Regular cardiac myocyte (primary cell): ENCODE measurements at places on chromosomes 7 and 10. TPM values are rescaled to one million over a fixed set of nuclear protein-coding genes. Genes with fewer than 3 reads are reported as not detected.

Gene FAM25A
- total RNA-seq = not detected in 2 replicates

Gene BAG3
- total RNA-seq = 9.0 and 24.9 TPM in 2 replicates

Gene SLC26A3
- total RNA-seq = not detected in 2 replicates

Gene RFC2
- total RNA-seq = 10.1 and 45.2 TPM in 2 replicates

Gene TLL2
- total RNA-seq = 0.19 and 0.28 TPM in 2 replicates

Gene ITGA8
- 16.9 and 84.6 TPM in 2 replicates for total RNA-seq

Gene HPSE2
- not detected in 2 replicates for total RNA-seq

Gene NAT16
- not detected in 2 replicates for total RNA-seq

Gene STK31
- total RNA-seq = under 0.01 TPM in 2 replicates

Gene ZNF92
- total RNA-seq = 5.9 and 9.2 TPM in 2 replicates

Gene FBXO24
- total RNA-seq = 0.28 and 0.77 TPM in 2 replicates

Gene VSTM4
- total RNA-seq = 0.77 and 4.5 TPM in 2 replicates

Gene CYP17A1
- total RNA-seq = not detected in 2 replicates

Gene VAX1
- not detected in 2 replicates for total RNA-seq

Gene UMAD1
- 13.4 and 17.8 TPM in 2 replicates for total RNA-seq

Gene ACTL6B
- not detected in 2 replicates for total RNA-seq

Gene TMEM225B
- total RNA-seq = under 0.01 and 0.85 TPM in 2 replicates

Gene FAM241B
- total RNA-seq = 0.19 and 0.56 TPM in 2 replicates

Gene HELLS
- 11.6 and 41.0 TPM in 2 replicates for total RNA-seq

Gene LAMB1
- total RNA-seq = 348 and 539 TPM in 2 replicates

Gene DLG5
- 22.8 and 35.1 TPM in 2 replicates for total RNA-seq

Gene SLC13A1
- not detected in 2 replicates for total RNA-seq

Gene CFAP69
- 1.2 and 9.0 TPM in 2 replicates for total RNA-seq

Gene ASIC3
- under 0.01 and 0.19 TPM in 2 replicates for total RNA-seq

Gene PLXDC2
- 1.2 and 7.0 TPM in 2 replicates for total RNA-seq

Gene KLF14
- under 0.01 TPM in 1 of 2 replicates, not detected in the other for total RNA-seq

Gene SNX13
- total RNA-seq = 31.2 and 58.6 TPM in 2 replicates

Gene ADIRF
- total RNA-seq = 29.3 and 69.4 TPM in 2 replicates

Gene NPFFR1
- total RNA-seq = under 0.01 TPM in 1 of 2 replicates, not detected in the other

Gene C10orf67
- 0.19 TPM in 1 of 2 replicates, not detected in the other for total RNA-seq

Gene MYPN
- total RNA-seq = 1.1 and 5.0 TPM in 2 replicates

Gene NEUROD6
- not detected in 2 replicates for total RNA-seq

Gene SFTPA1
- total RNA-seq = not detected in 2 replicates

Gene ZNF800
- total RNA-seq = 11.0 and 11.9 TPM in 2 replicates

Gene PKD2L1
- not detected in 2 replicates for total RNA-seq

Gene GPR85
- total RNA-seq = 0.56 and 0.58 TPM in 2 replicates

Gene PON3
- total RNA-seq = under 0.01 TPM in 2 replicates

Gene CRTAC1
- total RNA-seq = under 0.01 and 0.28 TPM in 2 replicates

Gene SAP25
- not detected in 2 replicates for total RNA-seq

Gene PNLIPRP1
- total RNA-seq = not detected in 2 replicates

Gene AKR1C8
- total RNA-seq = not detected in 2 replicates

Gene LRRC4
- total RNA-seq = 0.19 TPM in 1 of 2 replicates, not detected in the other

Gene ZPBP
- not detected in 2 replicates for total RNA-seq
